Spleen (tissue), 13 donors: ENCODE measurements at places on chromosomes 11 and 22.

DNA sequence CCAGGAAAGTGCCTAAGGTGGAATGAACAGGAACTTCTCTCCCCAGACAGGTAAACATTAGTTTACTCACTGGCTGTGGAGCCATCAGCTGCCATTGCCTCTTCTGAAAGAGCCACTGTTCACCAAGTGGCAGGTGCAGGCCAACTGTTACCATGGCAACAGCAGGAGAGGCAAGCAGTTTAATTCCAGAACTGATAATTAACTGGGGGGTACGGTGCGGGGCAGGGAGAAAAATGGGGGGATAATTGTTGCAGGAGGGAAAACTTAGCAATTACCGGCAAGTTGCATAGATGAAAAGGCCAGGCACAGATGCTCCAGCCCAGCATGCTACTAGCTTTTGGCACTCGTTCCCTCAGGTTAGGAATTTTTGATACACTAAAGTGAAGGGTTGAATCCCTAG lies 85.1 kb downstream of the TRIM44 start:
- no peak for DNase-seq

GRCh38 chr11:11608783-11609232 lies 13.0 kb downstream of the GALNT18 start:
- DNase-seq: no peak

DNA sequence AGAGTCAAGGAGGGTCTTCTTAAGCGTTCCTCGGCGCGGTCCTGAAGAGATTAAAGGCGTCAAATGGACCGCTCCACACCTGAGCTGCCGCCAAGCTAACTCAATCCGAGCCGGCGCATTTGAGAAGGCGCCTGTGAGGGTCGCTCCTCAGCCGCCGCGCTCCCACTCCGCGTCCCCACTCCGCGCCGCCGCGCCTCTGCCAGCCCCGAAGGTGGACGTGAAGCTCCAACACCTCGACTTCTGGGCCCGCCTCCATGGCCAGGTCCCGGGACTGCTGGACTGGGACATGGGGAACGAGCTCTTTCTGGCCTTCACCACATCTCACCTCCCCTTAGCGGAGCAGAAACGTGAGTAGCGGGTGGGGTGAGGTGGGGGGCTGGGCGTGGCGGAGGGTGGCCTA lies at the start of gene FOXR1:
TSS of gene FOXR1 (plus strand) at position 116 of the 400 bp plus-strand sequence. CDS start at position 287, 171 bp downstream.
- DNase-seq: no peak

DNA sequence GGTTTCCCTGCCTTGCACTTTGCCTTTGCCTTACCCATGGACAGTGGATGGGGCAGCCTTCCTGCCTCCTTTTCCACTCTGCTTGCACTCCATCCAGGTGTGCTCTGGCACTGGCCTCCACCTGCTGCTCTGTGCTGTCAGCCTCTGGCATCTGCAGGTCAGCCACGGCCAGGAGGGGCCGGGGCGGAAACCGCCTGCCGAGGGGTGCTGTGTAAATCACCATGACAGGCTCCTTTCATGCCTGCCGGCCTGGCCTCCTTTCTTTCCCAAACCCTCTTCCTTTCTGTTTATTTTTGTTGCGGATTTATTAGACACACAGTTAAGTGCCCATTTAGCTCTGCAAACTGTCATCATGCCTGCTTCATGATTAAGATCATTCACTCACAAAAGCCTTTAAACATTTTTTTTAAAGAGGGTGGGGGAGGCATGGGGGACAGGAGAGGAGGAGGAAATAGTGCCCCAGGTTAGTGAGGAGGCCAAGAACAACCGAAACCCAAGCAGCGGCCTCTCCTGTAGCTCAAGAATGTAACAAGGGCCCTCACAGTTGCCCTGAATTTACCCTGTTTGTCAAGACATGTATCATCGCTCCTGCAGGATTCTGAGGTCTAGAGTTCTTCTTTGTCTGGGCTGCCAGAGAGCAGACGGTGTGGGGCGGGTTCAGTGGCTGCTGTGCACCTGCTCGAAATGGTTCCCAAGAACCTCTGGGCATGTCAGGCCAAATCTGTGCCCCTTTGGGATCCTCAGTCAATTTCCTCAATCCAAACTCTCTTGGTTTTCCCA lies 83.3 kb downstream of the BARX2 start:
- no peak for DNase-seq

- no peak for DNase-seq
Measured at GRCh38 chr11:61999141-61999975, 31.9 kb upstream of the FTH1 start.

GRCh38 chr22:25711491-25711890 lies 30.5 kb upstream of the MYO18B start:
- DNase-seq: no peak

GRCh38 chr11:5684646-5685362 lies at the start of gene TRIM5:
TRIM5 (minus strand) TSS chr11:5685074; CDS start chr11:5680177, 4,897 bp downstream.
- peak; percentile 91 for DNase-seq

- DNase-seq: no peak
Measured at GRCh38 chr11:35611741-35612140, 6.5 kb upstream of the FJX1 start.

DNA sequence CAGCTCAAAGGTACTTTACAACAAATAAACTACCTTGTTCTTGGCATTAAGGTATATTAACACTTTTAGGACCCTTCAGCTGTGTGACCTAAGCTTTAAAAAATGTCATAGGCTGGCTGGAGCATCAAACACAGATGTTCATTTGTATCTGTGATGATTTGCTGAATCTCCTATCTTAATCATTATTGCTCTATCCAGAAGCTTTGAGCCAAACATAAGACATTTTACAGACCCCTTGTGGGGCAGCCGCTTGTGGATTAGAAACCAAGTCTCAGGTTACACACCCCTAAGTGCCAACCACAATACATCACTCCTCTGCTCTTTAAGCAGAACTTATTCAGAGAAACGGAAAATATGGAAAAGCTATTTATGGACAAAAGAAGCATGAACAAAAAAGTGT lies 394.2 kb upstream of the CCDC90B start:
- DNase-seq: no peak

DNA sequence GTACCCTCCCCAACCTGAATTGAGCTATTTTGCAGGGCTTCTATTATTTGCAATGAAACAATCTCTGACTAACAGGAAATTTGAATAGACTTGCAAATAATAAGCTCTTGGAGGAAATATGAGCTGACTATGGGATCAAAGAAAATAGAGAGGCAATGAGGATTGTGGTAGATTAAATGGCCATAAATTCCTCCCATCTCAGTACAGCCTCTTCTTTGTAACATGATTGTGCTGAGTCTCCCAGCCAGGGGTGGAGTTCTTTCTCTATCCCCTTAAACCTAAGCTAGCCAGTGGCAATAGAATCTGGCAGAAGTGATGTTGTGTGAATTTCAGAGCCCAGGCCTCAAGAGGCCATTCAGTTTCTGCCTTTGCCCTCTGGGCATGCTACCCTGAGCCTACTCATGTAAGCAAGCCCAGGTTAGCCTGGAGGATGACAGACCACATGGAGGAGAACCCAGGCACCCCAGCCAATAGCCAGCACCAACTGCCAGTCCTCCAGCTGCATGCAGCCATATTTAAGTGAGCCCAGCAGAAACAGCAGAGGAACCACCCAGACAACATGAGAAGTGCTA lies 86.8 kb upstream of the TP53I11 start:
- no peak for DNase-seq

DNA sequence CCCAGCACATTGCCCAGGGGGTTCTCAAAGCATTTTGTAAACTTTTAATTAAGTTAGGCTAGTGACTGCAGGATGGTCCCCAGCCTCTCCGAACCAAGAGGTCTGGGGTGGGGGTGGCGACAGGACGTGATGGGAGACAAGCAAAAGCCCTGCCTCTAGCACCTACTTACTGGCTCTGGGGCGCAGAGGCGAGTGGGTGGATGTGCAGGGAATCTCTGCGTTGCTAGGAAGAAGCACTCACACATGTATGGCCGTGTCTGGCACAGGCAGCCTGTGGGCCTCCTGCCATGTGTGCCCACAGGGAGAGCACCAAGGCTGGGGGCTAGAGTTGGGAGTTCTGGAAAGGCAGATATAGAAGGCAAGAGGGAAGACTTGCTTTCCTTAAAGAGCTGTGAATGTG lies 6.3 kb downstream of the OPCML start:
- no peak for DNase-seq
